Breast epithelium (tissue), 4 donors: ENCODE measurements at places on chromosomes 6 and 20. TPM values are rescaled to one million over a fixed set of nuclear protein-coding genes. Genes with fewer than 3 reads are reported as not detected.

DNA sequence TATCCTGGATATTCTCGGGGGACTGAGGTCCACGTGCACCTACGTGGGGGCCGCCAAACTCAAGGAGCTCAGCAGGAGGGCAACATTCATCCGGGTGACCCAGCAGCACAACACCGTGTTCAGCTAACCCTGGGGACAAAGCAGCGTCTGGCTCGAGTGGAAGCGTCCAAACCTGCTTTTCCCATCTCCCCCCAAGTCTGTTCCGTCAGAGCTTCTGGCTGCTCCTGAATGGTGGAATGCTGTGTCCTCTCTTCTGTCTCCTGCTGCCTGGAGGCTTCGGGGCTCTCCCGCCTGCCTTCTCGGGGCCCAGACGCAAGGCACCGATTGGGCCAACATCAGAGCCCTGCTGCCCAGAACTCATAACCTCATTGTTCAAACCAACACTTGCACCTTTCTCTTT is 56.7 kb downstream of the GMPR start:
- DNase-seq = no peak

DNA sequence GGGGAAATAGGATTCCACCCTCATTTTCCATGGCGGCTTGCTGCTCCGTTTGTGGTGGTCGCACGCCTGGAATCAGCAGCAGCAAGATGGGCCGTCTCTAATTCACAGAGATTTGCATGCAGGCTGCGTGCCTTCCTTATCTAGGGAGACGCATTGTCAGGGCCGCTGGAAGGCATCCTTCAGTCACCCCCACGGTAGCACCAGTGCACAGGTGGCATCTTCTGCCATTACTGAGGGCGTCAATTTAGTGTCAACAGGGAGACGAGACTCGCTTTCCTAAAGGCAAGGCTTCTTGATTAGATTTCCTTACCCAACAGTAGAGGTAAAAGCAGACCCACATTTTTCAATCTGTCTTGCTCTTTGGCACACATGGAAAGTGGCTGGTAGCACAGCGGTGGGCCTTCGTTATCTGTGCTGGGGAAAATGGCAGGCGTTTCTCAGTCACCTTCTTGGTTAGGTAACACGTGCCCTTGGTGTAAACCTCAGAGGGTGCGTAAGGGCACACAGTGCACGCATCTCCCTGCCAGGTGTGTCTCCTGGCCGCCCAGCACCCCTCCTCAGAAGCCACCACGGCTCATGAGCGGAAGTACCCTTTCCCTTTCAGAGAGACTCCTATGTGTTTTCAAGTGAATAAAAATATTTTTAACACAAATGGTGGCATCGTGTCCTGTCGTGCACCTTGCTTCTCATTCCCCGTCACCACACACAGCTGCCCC is 27.3 kb upstream of the VSTM2L start:
- no peak for DNase-seq

DNA sequence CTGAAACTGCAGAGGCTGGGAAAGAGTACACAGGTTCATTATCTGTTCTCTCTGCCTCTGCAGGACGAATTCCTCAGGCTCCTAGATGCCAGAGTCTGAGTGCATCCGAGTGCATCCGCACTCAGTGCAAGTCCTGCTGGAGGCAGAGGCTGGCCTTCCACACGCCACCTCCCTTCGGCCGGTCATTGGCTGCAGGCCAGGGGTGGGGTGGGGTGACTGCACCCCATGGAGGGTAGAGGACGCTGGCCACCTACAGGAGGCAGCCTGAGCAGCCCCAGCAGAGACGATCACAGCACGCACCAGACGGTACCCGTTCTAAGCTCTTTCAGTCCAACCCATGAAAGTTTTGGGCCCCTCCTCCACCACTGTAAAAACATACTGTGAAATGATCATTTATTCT is 11.7 kb downstream of the SFT2D1 start:
- DNase-seq = no peak

DNA sequence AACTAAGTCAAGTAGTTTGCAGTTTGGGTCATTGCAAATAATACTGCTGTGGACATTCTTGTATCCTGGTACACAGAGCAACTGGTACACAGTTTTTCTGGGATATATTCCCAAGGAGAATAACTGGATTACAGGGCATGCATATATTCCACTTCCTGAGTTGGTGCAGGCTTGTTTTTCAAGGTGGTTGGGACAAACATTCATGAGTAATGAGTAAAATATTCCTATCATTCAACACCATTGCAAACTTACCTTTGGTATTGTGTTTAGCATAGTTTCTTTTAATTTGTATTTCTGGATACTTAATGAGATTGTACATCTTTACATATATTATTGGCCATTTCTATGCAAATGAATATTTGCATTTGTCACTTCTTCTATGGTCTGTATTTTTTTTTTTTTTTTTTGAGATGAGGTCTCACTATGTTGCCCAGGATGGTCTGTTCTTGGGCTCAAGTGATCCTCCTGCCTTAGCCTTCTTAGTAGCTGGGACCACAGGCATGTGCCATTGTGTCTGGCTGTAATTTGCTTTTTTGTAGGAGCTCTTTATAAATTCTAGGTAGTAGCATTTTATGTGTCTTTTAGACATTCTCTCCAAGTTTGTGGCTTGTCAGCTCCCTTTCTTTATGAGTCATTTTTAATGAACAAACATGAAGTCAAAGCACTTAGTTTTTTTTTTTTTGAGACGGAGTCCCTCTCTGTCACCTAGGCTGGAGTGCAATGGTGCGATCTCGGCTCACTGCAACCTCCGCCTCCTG is 158.7 kb downstream of the SOX4 start:
- no peak for DNase-seq

- no peak for DNase-seq
Observed at GRCh38 chr6:43107344-43108062, 31.4 kb downstream of the PTK7 start.

- no peak for DNase-seq
Observed at GRCh38 chr6:123415844-123416468, 220.8 kb downstream of the TRDN start.

- DNase-seq = no peak
Observed at GRCh38 chr6:161366301-161366923, 92.6 kb upstream of the AGPAT4 start.

DNA sequence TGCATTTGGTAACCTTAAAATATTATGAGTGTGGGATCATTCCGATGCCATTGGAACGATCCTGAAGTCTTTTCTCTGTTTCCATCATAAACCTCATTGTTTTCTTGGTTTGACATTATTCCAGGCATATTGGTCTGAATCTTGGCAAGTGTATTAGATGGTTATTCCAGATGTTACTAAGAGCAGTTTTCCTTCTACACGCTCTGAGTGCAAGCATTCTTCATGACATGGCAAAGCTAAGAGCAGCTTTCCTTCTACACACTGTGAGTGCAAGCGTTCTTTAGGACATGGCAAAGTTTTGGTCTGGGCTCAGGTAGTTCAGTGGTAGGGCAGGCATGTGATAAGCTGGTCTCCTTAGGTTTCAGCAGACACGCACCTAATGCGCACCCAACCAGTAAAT is 53.0 kb downstream of the SMOC2 start:
- DNase-seq = no peak

- no peak for DNase-seq
Observed at GRCh38 chr6:148888856-148889255, 142.0 kb downstream of the UST start.

DNA sequence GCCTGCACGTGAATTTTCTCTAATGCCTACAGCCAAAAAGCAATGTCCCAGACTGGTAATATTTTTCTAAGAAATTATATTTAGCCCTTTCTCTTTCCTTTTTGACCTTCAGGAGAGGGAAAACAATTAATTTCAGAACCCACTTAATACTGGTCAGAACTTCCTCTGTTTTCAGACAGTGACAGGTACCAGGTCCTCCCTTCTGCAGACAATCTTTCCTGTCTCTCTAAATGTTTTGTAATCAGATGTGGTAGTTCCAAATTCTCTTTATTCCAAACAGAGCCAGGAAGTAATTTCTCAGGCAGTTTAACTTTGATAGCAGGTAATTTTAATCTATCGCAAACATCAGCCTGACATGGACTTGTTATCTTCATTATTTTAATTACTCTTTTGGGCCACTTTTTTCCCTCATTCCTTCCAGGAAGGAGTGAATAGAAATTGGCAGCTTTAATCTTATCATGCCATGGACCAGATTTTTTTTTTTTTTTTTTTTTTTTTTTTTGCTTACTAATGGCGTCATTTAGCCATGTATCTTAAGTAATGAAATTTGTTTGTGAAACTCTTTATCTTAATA is 348.6 kb upstream of the SOX4 start:
- DNase-seq = no peak

DNA sequence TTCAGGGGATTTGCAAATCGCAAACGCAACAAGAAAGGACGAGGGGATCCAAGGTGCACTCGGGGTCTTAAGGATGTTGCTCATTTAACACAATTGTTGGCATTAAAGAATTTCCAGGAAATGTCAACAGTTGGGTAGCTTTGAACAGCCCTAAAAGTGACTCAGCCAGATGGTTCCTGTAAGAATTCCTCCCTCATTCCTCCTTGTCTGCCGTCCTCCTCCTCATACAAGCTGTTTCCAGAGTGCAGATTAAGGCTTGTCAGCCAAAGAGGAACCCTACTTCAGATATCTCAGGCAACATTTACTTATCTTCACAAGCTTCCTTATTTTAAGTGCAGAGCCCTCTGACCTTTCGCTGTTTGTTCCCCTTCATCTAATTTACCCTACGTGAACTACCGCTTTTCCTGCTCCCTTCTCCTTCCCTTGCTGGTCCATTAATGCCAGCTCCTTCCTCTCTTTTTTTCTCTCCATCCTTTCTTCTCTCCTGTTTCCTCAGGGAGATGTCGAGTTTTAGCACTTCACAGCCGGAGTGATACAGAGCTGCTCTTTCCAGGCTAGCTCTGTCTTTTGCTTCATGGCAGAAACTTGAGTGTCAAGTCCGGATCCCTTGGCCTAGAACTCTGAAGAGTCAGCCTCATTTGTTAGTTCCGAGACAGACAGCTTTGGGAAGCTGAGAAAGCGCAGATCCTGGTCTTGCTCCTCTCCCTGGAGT is 26.1 kb upstream of the TBC1D7 start:
- DNase-seq = no peak

DNA sequence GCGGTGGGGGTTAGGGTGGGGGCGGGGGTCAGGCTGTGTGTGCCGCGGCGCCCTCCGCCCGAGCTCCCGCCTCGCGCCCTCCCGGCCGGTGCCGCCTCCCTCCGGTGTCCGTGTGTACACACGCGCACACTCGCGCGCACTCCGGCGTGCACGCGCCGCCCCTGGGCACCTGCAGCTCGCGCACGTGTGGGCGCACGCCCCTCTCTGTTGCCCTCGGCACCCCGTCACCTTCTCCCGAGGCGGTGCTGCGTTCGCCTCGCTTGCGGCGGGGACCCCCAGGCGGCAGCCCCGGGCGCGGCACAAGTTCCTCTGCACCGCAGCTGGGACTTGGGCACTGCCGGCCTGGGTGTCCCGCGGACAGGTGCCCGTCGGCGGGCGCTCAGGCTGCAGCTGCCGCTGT is 525 bp downstream of the MACROD2 start:
- no peak for DNase-seq

Gene MCM3
- total RNA-seq = 44.5 TPM

Gene FRK
- 5.9 TPM for total RNA-seq

Gene TAP1
- total RNA-seq = 24.2 TPM

Gene ULBP1
- total RNA-seq = not detected

Gene SPATS1
- total RNA-seq = not detected

Gene TRDN
- total RNA-seq = not detected

Gene COL10A1
- total RNA-seq = not detected

Gene SRSF12
- 0.98 TPM for total RNA-seq

Gene RPP21
- 59.0 TPM for total RNA-seq

Gene MMP24
- total RNA-seq = 0.80 TPM

Gene POFUT1
- total RNA-seq = 38.7 TPM

Gene CD24
- total RNA-seq = 201 TPM

Gene SLC26A8
- 0.29 TPM for total RNA-seq

Gene RNF39
- 40.0 TPM for total RNA-seq

Gene XRN2
- total RNA-seq = 95.7 TPM
